ENCODE measurements at places on chromosomes 5 and 9. TPM values are rescaled to one million over a fixed set of nuclear protein-coding genes. Genes with fewer than 3 reads are reported as not detected.

Gene HRCT1
- total RNA-seq: 1.7 TPM

Gene PTTG1
- total RNA-seq: 95.0 TPM

Gene SAXO1
- total RNA-seq: under 0.01 TPM

Gene GABRB2
- not detected for total RNA-seq

Gene ORM2
- not detected for total RNA-seq

Gene CEP78
- 18.3 TPM for total RNA-seq

Gene SPATA31C1
- not detected for total RNA-seq

Gene ARL14EPL
- total RNA-seq: not detected

Gene GPR151
- not detected for total RNA-seq

Gene RNF208
- total RNA-seq: not detected

Gene PTGR1
- 80.8 TPM for total RNA-seq

Gene OR1Q1
- total RNA-seq: not detected

Gene CREBRF
- 11.1 TPM for total RNA-seq

Gene RNF38
- total RNA-seq: 8.8 TPM

Gene PCDHB7
- 0.28 TPM for total RNA-seq

Gene SPINK4
- total RNA-seq: not detected

Gene MAN2A1
- total RNA-seq: 29.6 TPM

Gene ST8SIA4
- 0.18 TPM for total RNA-seq

Gene ADAMTS6
- total RNA-seq: 173 TPM

Gene SLC36A2
- not detected for total RNA-seq

Gene ANAPC2
- total RNA-seq: 9.3 TPM

Gene ISCA1
- total RNA-seq: 26.4 TPM

Gene CTSV
- 0.54 TPM for total RNA-seq

Gene PRDM9
- not detected for total RNA-seq

Gene HK3
- total RNA-seq: not detected

Gene APBA1
- 3.8 TPM for total RNA-seq

Gene PBX3
- 15.6 TPM for total RNA-seq

Gene ZBTB34
- total RNA-seq: 3.9 TPM

Gene ASTN2
- 6.8 TPM for total RNA-seq
